Suppressor macrophage (primary cell): ENCODE measurements at places on chromosomes 16 and 17.

GRCh38 chr17:42507671-42508070 is 28.4 kb upstream of the NAGLU start:
- no peak for DNase-seq

DNA sequence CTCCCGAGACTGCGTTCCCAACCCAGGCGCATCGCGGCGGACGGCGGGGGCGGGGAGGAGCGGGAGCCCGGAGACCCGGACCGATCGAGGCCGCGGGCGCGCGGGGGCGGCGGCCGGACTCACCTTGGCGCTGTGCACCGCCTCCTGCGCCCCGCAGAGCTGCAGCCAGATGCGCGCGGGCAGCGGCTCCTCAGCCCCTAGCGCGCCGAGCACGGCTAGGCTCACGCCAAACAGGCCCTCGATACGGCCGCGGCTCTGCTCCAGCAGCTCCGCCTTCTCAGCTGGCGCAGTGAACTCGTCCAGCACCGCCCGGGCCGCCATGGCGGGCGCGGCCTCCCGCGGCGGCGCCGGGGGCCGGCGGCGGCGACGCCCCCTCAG is 339 bp downstream of the N4BP1 start:
- DNase-seq = no peak

GRCh38 chr17:9370467-9370866 is 205.2 kb downstream of the STX8 start:
- DNase-seq = peak; percentile 15

DNA sequence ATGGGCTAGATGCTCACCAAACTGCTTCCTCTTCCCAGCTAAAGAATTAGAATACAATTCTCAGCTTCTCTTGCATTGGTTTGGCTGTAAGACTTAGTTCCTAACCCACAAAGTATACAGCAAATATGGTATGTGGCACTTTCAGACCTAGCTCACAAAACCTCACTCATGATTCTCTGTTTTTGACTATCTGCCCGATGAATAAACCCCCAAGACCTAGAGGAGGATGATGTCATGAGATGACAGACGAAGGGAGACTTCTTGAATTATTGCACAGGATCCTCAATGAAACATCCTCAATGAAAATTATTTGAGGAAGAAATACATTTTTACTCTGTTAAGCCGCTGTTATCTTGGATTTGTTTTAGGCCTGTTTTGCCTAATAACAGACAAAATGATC is 14.3 kb downstream of the CNOT1 start:
- no peak for DNase-seq

- DNase-seq = peak; percentile 65
Measured at GRCh38 chr17:7220593-7221277, 997 bp downstream of the ACADVL start.

GRCh38 chr17:337866-338265 is 14.7 kb downstream of the RPH3AL start:
- DNase-seq = no peak

DNA sequence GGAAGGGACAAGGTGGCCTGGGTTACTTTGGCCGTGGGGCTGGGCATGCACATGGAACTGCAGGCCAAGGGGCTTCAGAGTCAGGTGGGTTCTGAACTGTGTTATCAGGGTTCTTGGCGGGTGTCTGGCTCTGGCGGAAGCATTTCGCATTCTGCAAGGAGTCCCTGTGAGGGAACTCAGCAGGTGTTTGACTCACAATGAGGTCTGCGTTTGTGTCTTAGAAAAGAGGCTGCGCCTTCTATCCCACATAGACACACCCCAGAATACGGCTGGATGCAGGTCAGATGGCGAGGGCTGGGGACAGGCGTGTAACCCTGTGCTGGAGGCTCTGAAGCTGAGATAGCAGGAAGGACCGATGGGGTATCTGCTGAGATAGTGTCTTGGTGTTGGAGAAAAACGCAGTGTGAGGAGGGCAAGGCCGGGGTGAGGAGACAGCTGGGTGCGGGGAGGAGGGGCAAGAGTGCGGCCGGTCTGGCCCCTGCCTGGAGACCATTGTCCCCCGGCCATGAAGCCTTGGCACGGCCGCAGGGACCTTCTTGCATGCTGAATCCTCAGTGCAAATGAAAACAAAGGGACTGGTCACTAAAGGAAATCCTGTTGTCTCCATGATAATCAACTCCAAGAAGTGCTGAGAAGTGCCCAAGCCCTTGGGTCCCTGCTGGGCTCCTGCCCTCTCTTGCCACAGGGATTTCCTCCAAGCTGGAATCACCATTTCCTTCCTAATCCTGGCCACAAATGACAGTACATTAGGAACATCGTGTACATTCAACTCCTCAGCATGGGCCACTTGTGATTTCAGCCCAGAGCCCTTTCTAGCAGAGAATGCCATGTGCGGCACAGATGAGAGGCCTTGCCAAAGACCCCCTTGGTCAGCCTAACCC is 22.8 kb upstream of the MTSS2 start:
- DNase-seq = no peak

DNA sequence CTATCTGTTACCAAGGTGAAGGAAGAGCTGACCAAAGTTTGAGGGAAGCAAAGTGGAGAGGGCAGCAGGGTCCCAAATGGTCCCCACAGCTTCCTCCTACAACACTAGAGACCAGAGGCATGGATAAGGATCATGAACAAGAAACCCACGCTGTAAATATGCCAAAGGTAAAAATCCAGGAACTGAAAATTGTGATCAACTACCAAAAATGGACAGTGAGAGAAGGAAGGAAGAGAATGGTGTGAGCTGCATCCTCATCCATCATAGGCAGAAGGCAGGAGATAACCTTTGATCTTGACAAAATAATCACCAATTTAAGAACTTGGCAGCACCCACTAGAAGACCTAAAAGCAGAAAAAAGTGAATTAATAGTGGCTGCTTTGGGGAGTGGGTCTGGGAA is 66.2 kb downstream of the CYTH1 start:
- DNase-seq = peak; percentile 18

DNA sequence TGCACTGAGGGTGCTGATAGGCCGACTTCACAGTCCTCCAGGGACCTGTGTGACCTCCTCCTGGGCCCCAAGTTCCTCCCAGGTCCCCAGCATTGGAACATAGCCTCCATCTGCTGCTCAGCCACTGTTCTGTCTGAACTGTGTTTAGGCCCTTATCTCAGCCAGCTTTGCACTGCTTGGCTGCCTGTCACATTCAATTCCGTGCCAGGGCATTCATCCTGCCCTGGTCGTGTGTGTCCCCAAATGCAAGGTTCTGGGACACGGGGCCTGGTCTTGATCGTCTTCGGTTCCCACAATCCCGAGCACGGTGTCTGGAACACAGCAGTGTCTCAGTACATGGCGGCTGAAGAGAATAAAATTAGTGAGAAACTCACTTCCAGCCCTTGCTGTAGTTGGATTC is 69.9 kb upstream of the NFAT5 start:
- DNase-seq = no peak

DNA sequence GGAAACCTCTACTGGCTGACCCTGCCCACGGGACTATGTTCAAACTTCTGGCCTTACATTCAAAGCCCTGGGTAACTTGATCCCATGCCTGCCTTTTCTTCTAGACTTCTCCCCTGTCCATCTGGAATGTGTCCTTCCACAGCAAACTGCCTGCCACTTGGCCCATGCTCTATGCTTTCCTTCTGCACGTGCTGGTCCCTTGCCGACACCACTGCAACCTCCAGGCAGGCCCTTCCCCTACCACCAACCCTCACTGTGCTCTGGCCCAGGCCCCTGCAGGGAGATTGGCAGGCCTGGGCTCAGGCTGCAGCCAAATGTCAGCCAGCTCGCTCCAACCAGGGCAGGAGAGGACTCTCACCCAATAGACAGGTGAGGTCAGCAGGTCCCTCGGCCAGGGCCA is 11.0 kb downstream of the HSD11B2 start:
- DNase-seq = no peak

DNA sequence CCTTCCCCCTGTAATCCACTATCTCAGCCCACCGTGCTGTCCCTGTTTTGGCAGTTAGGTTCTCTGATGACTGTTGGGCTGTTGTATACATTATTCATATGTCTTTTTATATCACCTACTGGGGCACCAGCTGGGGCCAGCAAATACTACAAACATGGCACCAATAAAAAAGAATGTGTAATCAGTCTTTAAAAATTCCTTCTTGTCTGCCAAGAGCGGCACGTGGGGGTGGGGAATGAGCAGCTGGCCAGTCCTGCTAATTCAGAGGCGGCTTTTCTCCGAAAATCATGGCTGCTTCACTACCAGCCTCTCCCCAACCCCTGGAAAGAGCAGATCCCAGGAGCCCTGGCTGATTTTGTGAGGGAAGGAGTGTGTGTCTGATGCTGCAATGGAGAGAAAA is 77.7 kb upstream of the EEF2KMT start:
- no peak for DNase-seq

DNA sequence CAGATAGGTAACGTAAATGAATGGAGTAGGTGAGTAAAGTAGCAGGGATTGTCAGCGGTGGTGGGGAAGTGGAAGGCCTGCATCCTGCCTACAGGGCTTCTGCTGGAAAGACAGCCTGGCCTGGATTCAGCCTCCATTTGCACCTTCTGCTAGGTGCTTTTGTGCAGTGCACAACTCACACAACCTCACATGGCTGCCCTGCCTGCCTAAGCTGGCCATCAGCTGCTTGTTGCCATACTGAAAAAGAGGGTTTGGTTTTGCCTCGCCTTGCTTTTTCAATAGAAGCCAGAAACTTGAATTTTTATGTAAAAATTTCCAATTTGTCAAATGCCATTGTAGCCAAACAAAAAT is 36.3 kb downstream of the SOST start:
- DNase-seq = no peak

- DNase-seq = no peak
Measured at GRCh38 chr17:38605411-38605840, 326 bp downstream of the SRCIN1 start.

- peak; percentile 70 for DNase-seq
Measured at GRCh38 chr17:35079547-35080423, 16.3 kb upstream of the RFFL start.

- peak; percentile 60 for DNase-seq
Measured at GRCh38 chr17:57578608-57579225, 166.4 kb downstream of the CCDC182 start.

- DNase-seq = no peak
Measured at GRCh38 chr17:15298176-15298575, 33.0 kb upstream of the PMP22 start.

DNA sequence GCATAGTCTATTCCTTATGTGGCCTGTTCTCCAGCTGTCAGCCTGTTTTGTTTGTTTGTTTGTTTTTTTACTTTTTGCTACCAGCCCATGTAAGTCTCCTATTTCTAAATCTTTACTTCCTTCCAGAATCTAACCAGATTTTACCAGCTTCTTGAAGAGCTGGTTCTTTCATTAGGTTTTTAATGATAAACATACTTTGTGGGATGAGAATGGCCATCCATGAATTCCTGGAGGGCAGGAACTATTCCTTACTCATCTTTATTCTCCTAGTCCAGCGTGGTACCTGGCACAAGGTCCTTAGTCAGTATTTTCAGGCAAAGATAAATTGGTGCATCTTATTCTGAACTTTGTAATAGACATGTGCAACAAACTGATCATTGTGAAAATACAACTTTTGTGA is 17.3 kb downstream of the RSPRY1 start:
- DNase-seq = no peak

GRCh38 chr16:73255031-73255430 is 207.1 kb upstream of the ZFHX3 start:
- no peak for DNase-seq

- peak; percentile 33 for DNase-seq
Measured at GRCh38 chr17:34981538-34982241, 1.4 kb downstream of the LIG3 start.

- no peak for DNase-seq
Measured at GRCh38 chr16:49806446-49806845, 49.5 kb downstream of the ZNF423 start.

GRCh38 chr17:77455111-77455890 is 314.5 kb downstream of the SEC14L1 start:
- no peak for DNase-seq

DNA sequence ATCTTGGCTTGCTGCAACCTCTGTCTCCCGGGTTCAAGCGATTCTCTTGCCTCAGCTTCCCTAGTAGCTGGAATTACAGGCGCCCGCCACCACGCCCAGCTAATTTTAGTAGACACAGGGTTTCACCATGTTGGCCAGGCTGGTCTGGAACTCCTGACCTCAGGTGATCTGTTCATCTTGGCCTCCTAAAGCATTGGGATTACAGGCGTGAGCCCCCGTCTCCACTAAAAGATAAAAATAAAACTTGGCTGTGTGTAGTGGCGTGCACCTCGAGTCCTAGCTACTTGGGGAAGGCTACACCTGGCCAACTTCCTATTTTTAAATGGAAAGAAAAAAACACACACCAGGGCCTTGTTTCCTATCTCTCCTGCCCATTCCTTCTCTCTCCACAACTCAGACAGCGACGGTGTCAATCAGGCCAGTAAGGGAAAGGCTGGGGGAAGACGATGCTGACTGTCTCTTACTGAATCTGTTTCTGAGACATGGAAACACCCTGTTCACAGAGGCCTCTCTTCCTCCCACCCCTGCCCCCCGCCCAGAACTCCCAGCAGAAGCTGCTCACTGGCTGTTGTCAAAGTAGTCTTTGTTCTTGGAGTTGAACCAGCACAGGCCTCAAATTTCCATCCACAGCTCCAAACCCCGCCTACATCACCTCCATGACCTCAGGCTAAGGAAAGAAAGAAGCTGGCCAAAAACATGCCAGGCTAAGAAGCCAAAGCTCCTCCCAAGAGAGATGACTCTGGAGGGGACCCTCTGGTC is 96.6 kb downstream of the NXN start:
- no peak for DNase-seq

DNA sequence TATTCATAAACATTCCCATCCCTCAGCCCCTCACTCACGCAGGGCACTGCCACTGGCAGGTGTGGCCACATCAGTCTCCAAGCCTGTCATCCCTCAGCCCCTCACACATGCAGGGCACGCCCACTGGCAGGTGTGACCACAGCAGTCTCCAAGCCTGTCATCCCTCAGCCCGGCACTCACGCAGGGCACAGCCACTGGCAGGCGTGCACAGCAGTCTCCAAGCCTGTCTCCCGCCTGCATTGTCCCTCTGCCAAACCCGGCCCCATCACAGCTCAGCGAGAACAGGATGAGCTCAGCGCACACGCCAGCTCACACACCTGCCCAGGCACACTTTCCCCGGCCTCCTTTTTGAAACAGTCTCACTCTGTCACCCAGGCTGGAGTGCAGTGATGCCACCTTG is 11.4 kb upstream of the KREMEN2 start:
- no peak for DNase-seq

DNA sequence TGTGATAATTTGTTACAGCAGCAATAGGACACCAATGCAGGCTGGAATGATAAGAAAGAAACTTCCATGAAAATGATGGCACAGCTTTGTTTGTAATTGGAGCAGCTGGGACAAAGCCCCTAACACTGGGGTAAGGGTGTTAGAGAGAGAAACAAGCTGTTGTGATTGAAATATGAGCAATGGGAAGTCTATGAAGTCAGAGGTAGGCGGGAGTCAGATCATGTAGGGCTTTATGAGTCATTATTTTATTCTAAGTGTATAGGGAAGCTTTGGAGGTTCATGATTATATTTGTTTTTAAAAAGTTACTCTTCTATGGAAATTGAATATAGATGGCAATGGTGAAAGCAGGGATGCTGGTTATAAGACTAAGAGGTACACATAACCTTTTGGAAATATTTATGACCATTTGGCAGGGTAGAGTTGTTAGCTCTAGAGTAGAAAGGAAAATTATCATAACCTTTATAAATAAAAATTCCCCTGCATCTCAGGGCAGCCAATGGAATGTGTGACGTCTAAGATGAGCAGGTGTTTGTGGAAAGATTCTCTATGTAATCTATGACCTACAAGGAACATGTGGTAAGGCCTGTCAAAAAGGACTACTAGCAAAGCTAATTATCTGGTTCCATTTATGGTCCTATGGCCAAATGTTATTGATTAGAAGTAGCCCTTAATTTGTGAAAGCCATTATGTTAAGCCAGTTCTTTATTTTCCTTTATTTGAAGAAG is 85.6 kb downstream of the KCNJ2 start:
- peak; percentile 64 for DNase-seq
